ENCODE measurements at places on chromosomes 1 and 21.
A peak's percentile ranks its signal among the peaks of the same experiment; 100 is the strongest.

GRCh38 chr1:65606426-65606825, 186.0 kb downstream of the LEPR start:
- no peak for DNase-seq

- DNase-seq: no peak
Measured at GRCh38 chr1:216076751-216077150, 346.5 kb downstream of the USH2A start.

DNA sequence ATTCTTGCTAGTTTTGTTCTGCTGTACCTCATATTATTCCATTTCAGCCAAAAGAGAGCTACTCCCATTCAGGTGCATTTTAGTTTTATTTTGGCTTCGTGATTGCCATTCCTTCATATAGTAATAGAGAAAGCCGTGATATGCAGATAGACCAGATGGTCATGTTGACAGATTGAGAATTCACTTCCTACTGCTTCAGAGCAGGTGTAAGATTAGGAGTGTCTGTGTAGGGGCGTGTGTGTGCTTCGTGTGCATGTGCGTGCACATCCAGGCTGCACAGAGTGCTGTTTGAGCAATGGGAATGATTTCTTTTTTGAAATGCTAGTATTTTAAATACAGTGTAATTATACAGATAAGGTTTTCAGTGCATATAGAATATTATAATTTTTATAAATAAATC, 10.3 kb downstream of the NFIA start:
- no peak for DNase-seq

DNA sequence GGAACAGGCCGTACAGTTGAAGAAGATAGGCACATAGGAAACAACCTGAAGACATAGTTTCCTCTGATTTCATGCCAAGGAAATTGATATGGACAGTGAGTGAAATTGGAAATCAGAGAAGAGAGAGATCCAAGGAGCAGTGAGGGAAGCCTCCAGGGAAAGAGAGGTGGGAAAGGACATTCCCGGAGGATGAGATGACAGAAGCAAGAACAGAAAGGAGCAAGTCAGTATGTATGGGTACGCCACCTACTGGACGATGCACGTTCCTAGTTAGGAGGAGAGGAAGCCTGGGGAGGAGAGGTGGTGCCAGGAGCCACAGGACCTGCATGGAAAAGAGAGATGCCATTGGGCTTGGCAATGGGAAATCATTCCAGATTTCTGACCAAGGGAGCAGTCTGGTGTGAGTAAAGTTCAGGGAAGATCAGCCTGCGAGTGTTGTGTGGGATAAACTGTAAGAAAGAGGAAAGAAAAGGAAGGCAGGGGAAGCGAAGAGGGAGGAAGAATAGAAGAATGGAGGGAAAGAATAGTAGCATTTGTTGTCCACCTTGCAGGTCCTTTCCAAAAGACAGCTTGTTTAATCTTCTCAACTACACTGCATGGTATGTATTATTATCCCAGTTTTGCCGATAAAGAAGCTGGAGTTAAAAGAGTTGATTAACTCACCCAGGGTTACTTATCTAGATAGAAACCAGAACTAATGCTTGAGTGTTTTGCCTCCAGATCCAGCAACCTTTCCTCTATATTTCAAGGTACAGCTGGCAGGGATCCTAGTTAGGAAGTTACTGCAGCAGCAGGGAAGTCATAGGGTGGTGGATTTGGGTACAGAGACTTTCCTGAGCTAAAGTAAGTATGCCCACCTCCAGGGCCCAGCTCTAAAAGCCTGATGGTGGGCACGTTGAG, 27.4 kb downstream of the C1orf116 start:
- DNase-seq: no peak

DNA sequence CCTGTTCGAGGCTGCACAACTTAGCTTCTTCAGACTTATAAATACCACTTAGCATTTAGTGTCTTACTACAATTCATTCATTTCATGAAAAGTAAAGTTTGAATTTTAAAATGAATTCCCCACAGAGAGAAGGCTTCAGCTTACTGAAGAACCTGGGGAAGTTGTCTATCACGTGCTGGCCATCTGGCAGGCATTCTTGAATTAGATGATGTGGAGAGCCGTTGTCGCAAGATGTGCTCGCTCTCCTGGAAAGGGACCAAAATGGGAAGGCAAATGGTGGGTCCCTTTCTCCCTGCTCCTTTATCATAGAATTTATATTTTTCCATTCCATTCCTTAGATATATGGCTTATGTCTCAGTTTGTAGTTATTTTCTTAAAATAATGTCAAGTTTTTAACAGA, 90.5 kb downstream of the CD247 start:
- DNase-seq: no peak

DNA sequence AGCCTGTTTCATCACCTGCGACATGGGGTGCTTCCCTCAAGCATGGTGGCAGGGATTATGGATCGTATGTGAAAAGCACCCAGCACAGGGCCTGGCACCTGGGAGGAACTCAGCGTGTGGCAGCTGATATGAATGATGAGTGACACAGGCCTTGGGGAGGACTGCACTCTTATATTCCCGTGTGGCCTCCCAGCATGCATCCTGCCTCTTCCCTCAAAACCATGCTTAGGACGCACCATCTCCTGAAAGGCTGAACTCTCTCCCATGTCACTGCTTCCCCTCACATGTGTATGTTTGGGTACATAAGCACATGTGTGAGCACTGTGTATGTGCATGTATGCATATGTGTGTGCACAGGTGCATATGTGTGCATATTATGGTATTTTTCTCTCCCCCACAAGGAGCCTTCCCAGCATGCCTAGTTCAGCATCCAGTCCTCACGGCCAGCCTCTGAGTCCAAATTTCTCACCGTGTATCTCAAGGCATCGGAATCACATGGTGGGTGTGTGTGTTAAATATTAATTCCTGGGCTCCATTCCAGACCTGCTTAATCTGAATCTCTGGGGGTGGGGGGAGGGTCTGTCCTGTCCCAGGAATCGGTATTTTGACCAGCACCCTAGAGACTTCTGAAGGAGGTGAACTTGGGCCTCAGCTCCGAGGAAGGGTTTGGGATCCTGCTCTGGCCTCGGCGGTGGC, 12.8 kb downstream of the MYOM3 start:
- DNase-seq: no peak

GRCh38 chr1:36085126-36085525, 1.2 kb downstream of the TEKT2 start:
- no peak for DNase-seq

- no peak for DNase-seq
Measured at GRCh38 chr1:160777486-160778089, 18.4 kb upstream of the LY9 start.

DNA sequence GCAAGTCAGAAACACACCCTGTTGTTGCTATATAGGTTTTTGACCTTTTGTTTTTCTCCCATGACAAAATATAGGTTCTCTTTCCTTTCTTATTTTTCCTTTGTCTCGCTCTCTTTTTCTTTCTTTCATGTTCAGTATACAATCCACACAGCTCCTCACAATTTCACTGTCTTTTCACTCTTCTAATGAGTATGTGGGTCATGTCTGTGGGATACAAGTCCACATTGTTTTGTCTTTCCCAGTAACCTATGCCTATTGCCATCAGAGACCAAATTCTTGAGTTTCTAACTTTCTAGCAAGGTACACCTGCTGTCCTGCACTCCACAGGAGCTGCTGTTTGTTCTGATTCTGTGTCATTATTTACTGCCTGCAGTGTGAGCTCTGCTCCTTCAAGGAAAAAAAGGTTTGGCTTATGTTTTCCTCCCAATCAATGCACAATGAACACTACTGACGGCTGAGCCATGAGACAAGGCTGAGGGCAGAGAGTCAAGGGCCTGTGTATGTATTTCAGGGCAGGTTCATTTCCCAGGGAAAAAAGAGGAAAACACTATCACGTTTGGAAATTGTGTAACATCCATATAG, 453.8 kb downstream of the NEGR1 start:
- peak; percentile 50 for DNase-seq

- DNase-seq: no peak
Measured at GRCh38 chr1:198523182-198523950, 17.1 kb downstream of the ATP6V1G3 start.

DNA sequence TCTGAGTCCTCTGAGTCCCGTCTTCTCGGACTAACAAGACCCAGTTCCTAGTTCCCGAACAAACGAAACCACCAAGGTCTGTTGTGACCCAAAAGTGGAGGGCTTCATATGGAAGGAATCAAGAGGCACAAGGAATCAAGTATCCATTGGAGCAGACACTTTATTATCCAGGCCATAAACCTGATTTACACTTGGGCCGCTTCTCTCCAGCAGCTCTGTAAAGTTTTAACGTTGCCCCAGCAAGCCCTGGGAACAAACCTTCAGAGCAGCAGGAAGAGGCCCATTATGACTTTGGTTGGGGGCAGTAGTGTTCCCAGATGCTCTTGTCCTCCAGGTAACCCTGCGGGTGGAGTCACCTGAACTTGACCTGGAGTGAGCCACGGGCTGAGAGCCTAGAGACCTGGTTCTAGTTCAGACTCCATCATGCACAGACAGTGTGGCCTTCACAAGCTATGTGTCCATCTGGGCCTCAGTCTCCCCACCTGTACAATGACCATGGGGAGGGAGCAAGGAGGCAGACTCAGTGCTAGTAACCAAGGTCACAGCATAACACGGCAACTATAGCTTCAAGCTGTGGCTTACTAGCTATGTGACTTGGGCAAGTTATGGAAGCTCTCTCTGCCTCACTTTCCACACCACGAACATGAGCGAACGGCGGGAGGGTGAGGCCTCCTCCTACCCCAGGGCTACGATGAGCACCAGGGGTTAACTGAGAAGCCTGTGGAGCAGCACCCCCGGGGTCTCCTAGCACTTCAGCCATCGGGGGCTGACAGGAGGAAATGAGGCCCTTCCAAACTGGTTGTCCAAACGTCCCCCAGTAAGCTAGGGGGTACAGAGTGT, 95.7 kb downstream of the GLIS1 start:
- no peak for DNase-seq

GRCh38 chr1:222310836-222311235, 237.1 kb downstream of the HHIPL2 start:
- peak; percentile 25 for DNase-seq

- peak; percentile 82 for DNase-seq
Measured at GRCh38 chr1:234969581-234970400, 158.8 kb downstream of the TOMM20 start.

- DNase-seq: no peak
Measured at GRCh38 chr1:158067662-158068061, 74.2 kb downstream of the KIRREL1 start.

DNA sequence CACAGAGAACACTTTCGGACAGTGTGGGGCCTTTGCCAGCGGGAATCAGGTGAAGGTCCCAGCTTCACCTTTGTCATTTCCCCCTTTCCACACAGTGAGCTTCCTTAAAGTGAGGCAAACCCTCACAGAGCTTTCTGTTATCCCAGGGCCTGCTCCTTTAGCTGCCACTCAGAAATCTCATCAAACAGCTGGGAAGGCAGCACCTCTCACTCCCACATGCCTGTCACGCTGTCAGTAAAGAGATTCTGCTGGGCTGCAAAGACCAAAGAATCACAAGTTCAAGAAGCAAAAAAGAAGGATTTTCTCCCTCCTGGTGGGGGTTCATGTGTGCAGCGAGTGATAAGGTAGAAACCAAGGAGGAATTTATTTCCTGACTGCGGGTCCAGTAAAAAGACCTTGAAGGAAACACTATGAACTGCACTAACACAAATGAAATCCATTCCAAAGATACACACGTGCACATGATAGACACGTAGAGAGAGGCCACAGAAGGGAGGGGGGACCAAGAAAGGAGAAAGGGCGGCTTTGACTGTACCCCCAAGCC, 44.0 kb downstream of the HTR6 start:
- DNase-seq: peak; percentile 74

GRCh38 chr1:63662056-63662836, 69.0 kb downstream of the PGM1 start:
- no peak for DNase-seq

DNA sequence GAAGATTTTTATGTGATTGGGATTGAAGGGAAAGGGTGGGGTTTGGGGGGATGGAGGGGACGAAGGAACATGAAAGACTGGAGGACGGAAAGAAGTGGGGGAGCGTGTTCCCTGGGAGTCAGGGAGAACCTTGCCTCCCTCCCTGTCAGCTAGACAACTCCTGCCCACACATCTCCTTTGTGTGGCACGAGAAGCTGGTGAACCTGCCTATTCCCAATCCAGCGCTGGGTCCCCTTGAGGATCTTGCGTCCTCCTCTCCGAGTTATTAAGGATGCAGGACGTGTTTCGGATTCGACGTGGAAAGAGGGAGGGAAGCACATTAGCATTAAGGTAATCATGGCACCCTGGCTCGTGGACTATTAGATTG, 1.4 kb downstream of the LRRC7 start:
- peak; percentile 60 for DNase-seq

- no peak for DNase-seq
Measured at GRCh38 chr1:39900662-39901463, 854 bp downstream of the MYCL start.

DNA sequence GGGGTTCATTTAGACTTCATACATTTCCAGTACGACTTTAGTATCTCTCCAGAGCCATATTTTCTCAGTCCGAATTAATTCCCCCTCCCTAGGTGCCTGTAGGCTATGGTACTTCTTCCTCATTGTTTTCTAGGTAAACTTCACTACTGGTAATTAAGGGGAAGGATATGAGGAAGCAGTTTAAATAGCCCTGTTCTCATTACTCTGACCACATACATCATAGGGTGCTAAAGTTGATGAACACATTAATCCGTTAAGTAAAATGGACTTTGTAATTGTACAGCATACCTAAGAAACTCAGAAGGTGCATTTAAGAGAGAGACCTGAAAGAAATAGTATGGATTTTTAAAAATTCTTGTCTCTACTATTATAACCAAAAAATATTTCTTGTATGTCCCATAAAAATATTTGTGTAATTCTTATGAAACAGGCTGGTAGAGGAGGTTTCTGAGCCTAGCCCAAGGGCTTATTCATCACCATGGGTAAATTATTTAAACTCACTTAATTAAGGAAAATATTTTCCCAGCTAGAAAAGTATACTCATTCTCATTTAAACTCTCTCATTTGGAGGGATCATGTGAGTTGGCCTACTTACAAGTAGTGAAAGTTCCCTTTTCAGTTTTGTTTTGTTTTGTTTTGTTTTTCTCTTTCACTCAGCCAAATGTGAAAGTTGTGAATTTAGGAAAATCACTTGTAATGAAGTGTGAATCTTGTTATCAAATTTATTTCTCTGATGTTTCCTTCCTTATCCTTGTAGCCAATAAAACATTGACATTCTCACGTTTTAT, 2.0 kb downstream of the PRMT6 start:
- DNase-seq: no peak

DNA sequence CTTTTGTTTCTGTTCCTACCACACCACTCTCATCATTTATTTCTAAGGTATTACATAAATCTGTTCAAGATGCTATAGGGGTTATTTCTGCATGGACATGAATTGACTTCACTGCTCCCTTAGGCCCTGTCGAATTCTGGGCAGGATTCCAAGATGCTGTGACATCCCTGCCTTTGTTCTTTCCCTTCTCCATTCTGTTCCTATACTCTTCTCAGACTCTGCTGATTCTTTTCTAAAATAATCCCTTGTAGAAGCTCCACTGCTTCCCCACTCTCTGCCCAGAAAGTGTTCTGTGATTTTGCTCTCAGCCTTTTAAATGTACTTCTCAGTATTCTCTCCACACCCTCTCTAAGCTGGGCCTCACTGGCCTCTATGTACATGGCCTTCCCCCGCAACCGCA, 99.2 kb downstream of the PHTF1 start:
- peak; percentile 28 for DNase-seq

- no peak for DNase-seq
Measured at GRCh38 chr1:156128308-156128653, 13.8 kb downstream of the LMNA start.

- DNase-seq: no peak
Measured at GRCh38 chr1:119635811-119636390, 12.2 kb downstream of the ZNF697 start.

- DNase-seq: peak; percentile 31
Measured at GRCh38 chr1:64242895-64243756, 39.7 kb downstream of the UBE2U start.

- DNase-seq: no peak
Measured at GRCh38 chr1:26627954-26628353, 67.9 kb upstream of the ARID1A start.

Measured in putamen (tissue), 1 donor.